ENCODE measurements at places on chromosomes 7 and 10.

GRCh38 chr10:30687698-30688213, 58.2 kb upstream of the LYZL2 start:
- no peak for DNase-seq

GRCh38 chr10:107056182-107056581, 108.3 kb downstream of the SORCS1 start:
- DNase-seq: no peak

GRCh38 chr10:111458256-111458655, 381.4 kb downstream of the ADRA2A start:
- no peak for DNase-seq

GRCh38 chr10:130336617-130337304, 200.6 kb downstream of the GLRX3 start:
- DNase-seq: no peak

DNA sequence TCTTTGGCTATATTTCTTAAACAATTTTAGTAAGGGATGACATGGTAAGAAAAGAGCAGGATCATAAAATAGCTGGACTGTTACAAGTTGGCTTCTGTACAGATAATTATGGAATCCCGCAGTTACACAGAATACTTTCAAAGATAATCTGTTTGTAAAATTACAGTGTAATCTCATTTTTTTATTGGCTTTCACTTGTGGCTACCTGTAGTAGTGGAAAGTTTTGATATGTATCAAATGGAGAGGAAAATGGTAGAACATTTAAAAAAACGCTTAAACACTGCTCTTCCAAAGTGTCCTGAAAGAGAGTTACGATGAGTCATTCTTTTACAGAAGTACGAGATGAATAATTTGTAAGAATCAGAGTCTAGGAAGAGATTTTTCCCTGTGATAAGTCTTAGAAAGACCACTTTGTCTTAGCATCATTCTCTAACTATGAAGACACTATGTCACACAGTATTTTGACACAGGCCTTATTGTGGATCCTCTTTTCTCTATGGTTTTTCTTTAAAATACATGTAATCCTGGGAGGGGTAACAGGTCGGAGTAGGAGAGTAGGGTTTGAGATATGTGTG, 215.0 kb upstream of the DKK1 start:
- no peak for DNase-seq

- DNase-seq: no peak
Measured at GRCh38 chr10:86312701-86313270, 53.8 kb downstream of the GRID1 start.

DNA sequence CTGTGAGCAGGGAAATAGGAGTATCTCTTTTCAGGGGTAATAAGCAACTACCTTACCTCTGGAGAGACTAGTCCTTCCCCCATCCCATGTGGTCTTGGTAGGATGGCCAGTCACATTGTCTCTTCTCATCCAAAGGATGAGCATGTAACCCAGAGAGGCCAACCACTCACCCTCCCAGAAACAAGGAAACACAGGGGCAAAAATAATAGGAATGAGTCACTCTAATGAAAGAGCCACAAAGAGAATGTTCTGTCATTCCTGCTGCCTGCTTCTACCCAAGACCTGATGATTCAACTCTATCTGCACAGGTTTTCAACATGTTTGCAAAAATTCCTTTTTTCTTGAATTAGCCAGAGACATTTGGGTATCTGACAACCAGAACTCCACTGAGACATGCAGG, 99.3 kb upstream of the NFE2L3 start:
- DNase-seq: no peak

DNA sequence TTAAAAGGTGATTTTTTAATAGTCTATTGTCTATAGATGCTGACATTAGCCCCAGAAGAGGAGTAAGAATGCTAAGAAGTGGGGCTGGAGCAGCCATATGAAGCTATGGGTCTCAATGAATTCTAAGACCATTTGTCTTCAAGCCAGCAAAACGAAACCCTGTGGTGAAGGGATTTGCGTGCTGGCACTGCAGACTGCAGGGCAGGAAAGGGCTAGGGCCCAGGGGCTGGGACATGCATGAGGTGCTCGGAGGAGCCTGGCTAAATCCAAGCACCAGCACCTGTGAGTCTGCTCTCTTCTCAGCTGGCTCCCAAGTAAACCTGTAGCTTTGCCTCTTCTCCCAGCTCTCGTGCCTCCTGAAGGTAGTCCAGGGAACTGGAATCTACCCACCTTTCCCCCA, 1.3 kb upstream of the NDST2 start:
- DNase-seq: no peak

GRCh38 chr10:120981601-120982391, 130.6 kb downstream of the WDR11 start:
- DNase-seq: no peak

Measured in cortex of kidney (tissue), 1 donor.